ENCODE measurements at places on chromosomes 2 and 18. TPM values are rescaled to one million over a fixed set of nuclear protein-coding genes. Genes with fewer than 3 reads are reported as not detected.

GRCh38 chr2:97651114-97651513, 5.3 kb downstream of the COX5B start:
- no peak for DNase-seq
- H3K4me3 ChIP-seq: no peak overlapping the region
- H3K27me3 ChIP-seq: no peaks in the 10 kb centered on the region
- H3K4me1 ChIP-seq: peaks cover 14% of the 10 kb centered on the region
- no peak overlapping the region for H3K27ac ChIP-seq
- H3K36me3 ChIP-seq: peaks cover 47% of the 10 kb centered on the region

GRCh38 chr2:150110548-150110947, 376.9 kb downstream of the RND3 start:
- no peak overlapping the region for H3K4me3 ChIP-seq
- H3K4me1 ChIP-seq: no peaks in the 10 kb centered on the region
- no peaks in the 10 kb centered on the region for H3K36me3 ChIP-seq

- peaks cover 49% of the 10 kb centered on the region for H3K4me1 ChIP-seq
- no peak for DNase-seq
- H3K36me3 ChIP-seq: peaks cover 85% of the 10 kb centered on the region
- no peaks in the 10 kb centered on the region for H3K27me3 ChIP-seq
- H3K4me3 ChIP-seq: no peak overlapping the region
Measured at GRCh38 chr2:152710713-152711112, 6.5 kb downstream of the PRPF40A start.

DNA sequence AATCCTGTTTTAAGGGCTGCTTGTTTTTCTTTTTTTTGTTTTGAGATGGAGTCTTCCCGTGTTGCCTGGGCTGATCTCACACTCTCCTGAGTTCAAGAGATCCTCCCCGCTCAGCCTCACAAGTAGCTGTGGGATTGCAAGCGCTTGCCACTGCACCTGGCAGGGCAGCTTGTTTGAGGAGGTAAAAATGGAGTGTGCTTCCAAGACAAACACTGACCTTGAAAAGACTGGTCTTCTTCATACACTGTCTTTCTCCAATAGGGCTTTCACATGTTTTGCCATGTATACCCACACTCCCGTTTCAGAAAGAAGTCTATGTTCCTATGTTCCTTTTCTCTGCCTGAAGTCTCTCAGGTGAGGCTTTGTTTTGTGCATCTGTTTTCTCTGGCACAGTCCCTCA, 32.6 kb upstream of the LDAH start:
- H3K4me3 ChIP-seq: no peak overlapping the region
- no peak overlapping the region for H3K27ac ChIP-seq

DNA sequence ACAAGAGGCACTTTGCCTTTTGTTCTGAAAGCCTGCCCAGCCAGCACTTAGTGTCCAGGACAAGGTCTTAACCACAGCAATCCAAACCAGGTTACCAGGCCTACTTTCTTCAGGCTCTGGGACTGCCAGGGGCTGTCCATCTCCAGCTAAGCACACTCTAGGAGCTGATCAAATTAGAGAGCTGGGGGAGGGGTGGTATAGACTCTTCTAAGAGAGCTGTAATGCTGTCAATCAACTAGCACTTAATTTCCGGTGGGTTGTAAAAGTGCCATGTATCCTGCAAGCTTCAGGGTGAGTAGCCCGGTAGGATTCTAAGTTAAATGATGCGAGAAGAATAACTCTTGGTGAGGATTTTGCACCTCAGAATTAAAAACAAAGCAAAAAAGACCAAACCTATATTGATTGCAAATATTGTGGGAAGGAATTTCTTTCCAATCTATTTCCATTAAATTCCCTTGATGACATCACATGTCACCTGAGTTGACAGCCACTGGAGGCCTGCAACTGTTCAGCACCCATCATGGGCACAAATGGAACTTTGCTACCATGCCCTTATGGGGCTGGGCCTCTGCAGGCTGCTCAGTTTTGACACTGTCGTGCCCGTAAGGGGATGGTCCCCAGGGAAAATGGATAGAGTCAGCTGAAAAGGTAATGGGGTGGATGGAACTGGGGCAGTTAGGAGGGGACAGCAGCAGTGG, 8.7 kb upstream of the COX7A2L start:
- H3K36me3 ChIP-seq: no peaks in the 10 kb centered on the region
- peaks cover 4% of the 10 kb centered on the region for H3K27me3 ChIP-seq

- peaks cover 80% of the 10 kb centered on the region for H3K27me3 ChIP-seq
- H3K27ac ChIP-seq: no peak overlapping the region
- H3K4me1 ChIP-seq: peaks cover 10% of the 10 kb centered on the region
- no peaks in the 10 kb centered on the region for H3K36me3 ChIP-seq
Measured at GRCh38 chr18:48390641-48391040, 18.5 kb downstream of the ZBTB7C start.

DNA sequence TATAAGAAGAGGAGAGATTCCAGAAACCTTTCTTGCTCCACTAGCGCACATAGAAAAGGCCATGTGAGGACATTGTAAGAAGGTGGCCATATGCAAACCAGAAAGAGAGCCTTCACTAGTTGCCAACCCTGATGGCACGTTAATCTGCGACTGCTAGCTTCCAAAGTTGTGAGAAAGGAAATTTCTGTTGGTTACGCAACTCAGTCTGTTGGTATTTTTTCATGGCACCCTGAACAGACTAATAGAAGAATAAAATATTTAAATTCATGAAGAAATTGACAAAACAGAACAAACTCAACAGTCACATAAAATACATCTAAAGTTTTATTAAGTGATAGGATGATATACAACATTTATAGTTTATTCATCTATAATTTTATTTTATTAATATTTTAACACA, 625.9 kb upstream of the NRXN1 start:
- H3K27ac ChIP-seq: no peak overlapping the region
- DNase-seq: no peak
- H3K27me3 ChIP-seq: no peaks in the 10 kb centered on the region
- H3K4me3 ChIP-seq: no peak overlapping the region

GRCh38 chr2:127011796-127012195, 95.2 kb downstream of the BIN1 start:
- H3K4me3 ChIP-seq: no peak overlapping the region
- DNase-seq: no peak
- H3K27me3 ChIP-seq: peaks cover 57% of the 10 kb centered on the region
- no peaks in the 10 kb centered on the region for H3K4me1 ChIP-seq

- H3K27me3 ChIP-seq: peaks cover 18% of the 10 kb centered on the region
- H3K4me3 ChIP-seq: no peak overlapping the region
- no peaks in the 10 kb centered on the region for H3K36me3 ChIP-seq
- DNase-seq: no peak
- H3K4me1 ChIP-seq: peaks cover 4% of the 10 kb centered on the region
- H3K27ac ChIP-seq: no peak overlapping the region
Measured at GRCh38 chr2:218383892-218384519, 1.9 kb downstream of the SLC11A1 start.

GRCh38 chr18:40041951-40042350, 1913.1 kb upstream of the PIK3C3 start:
- no peaks in the 10 kb centered on the region for H3K27me3 ChIP-seq
- no peak for DNase-seq
- H3K36me3 ChIP-seq: no peaks in the 10 kb centered on the region
- no peak overlapping the region for H3K27ac ChIP-seq
- no peak overlapping the region for H3K4me3 ChIP-seq

- H3K4me1 ChIP-seq: peaks cover 12% of the 10 kb centered on the region
- no peak overlapping the region for H3K27ac ChIP-seq
- no peak overlapping the region for H3K4me3 ChIP-seq
- no peak for DNase-seq
Measured at GRCh38 chr2:239540174-239540573, 139.4 kb upstream of the HDAC4 start.

DNA sequence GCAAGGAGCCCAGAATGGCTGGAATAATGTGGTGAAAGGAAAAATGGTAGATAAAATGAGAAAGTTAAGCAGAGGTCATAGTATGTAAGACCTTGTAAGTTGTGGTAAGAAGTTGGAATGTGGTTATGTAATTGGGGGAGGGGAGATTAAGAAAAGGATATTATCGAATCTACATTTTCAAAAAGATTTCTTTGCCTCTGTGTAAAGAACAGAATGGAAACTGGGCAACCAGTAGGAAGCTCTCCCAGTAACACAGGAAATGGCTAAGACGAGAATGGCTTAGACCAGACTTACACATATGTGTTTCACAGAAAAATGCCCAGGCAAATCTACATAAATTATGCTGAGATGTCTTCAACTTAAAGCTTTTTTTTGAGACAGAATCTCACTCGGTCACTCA, 13.2 kb downstream of the MEMO1 start:
- H3K4me1 ChIP-seq: peaks cover 43% of the 10 kb centered on the region
- H3K4me3 ChIP-seq: no peak overlapping the region
- H3K27ac ChIP-seq: peak overlapping the region; percentile 52
- no peak for DNase-seq

GRCh38 chr2:26309921-26310320, 36.0 kb upstream of the SELENOI start:
- H3K27ac ChIP-seq: no peak overlapping the region
- no peaks in the 10 kb centered on the region for H3K36me3 ChIP-seq
- no peaks in the 10 kb centered on the region for H3K27me3 ChIP-seq
- no peak for DNase-seq
- no peaks in the 10 kb centered on the region for H3K4me1 ChIP-seq

- no peaks in the 10 kb centered on the region for H3K4me1 ChIP-seq
- no peaks in the 10 kb centered on the region for H3K36me3 ChIP-seq
- H3K27ac ChIP-seq: no peak overlapping the region
- DNase-seq: no peak
Measured at GRCh38 chr18:413233-413632, 87.3 kb downstream of the COLEC12 start.

- no peak for DNase-seq
- no peaks in the 10 kb centered on the region for H3K27me3 ChIP-seq
- H3K4me1 ChIP-seq: no peaks in the 10 kb centered on the region
- no peaks in the 10 kb centered on the region for H3K36me3 ChIP-seq
Measured at GRCh38 chr2:186806591-186806990, 42.4 kb downstream of the ZSWIM2 start.

DNA sequence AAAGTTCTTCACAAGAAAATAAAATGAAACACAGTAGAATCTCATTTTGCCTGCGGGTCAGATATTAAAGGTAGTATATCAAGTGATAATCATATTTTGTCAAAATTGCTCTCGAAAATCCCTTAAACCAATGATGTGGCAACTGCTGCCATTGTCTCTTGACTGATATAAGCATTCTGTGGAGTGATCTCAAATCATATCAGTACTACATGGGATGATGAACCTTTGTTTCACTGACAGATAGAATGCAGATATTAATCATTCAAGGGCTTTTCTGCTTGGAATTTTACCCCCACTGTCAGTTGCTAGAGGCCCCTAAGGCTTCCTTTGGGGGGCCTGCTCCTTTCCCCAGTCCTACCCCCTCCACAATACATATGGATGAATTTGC, 31.3 kb upstream of the MALL start:
- no peak overlapping the region for H3K27ac ChIP-seq
- no peak overlapping the region for H3K4me3 ChIP-seq
- peaks cover 9% of the 10 kb centered on the region for H3K4me1 ChIP-seq
- H3K27me3 ChIP-seq: peaks cover 4% of the 10 kb centered on the region

DNA sequence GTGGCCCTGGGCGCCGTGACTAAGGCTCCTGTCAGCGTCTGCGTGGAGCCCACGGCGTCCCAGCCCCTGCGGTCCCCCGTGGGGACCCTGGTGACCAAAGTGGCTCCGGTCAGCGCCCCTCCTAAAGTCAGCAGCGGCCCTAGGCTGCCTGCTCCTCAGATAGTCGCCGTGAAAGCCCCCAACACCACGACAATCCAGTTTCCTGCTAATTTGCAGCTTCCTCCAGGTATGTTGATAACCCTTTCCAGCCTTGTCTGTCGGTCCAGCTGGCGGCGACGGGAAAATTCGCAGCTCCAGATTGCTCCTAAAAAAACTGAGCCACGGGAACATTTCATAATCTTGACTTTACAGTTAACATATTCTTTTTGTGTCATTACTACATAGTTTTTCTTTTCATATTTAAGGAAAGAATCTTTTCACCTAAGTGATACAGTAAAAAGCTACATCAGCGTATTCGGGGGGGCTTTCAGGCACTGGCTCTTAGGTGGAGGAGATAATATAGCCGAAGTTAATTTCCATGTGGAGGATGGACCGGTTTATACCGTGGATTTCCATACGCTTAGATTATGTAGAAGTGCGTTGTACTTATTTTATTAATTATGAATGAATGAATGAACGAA, 916 bp downstream of the TAF4B start:
- peak overlapping the region; percentile 44 for H3K27ac ChIP-seq
- peaks cover 8% of the 10 kb centered on the region for H3K36me3 ChIP-seq
- peak overlapping the region; percentile 92 for H3K4me3 ChIP-seq
- H3K4me1 ChIP-seq: peaks cover 31% of the 10 kb centered on the region
- peak; percentile 20 for DNase-seq

- peaks cover 68% of the 10 kb centered on the region for H3K4me1 ChIP-seq
- H3K27ac ChIP-seq: peak overlapping the region; percentile 81
- H3K36me3 ChIP-seq: peaks cover 25% of the 10 kb centered on the region
- peak overlapping the region; percentile 89 for H3K4me3 ChIP-seq
Measured at GRCh38 chr2:39778233-39778632, 825 bp downstream of the THUMPD2 start.

GRCh38 chr2:133287709-133288108, 280.6 kb downstream of the NCKAP5 start:
- no peak overlapping the region for H3K4me3 ChIP-seq
- no peak for DNase-seq
- no peaks in the 10 kb centered on the region for H3K36me3 ChIP-seq
- H3K27me3 ChIP-seq: no peaks in the 10 kb centered on the region

DNA sequence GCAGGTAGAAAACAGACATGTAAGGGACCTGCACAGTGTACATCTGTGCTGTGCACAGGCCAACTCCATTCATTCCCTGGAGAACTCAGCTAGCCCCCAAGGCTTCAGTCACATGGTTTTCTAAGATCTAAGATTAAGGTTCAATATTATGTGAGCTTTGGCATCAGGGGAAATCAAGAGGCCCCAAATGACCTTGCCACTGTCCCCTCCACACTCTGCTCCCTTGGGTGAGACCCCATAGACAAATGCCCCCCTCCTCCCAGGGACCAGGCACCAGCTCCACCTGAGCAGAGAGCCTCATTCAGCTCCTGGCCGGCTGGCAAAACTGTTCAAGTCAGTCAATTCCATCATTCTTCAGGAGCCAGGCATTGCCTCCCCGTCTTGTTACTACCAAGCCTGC, 93.6 kb upstream of the TMEM18 start:
- no peak overlapping the region for H3K27ac ChIP-seq
- peaks cover 2% of the 10 kb centered on the region for H3K27me3 ChIP-seq
- H3K4me1 ChIP-seq: peaks cover 24% of the 10 kb centered on the region
- DNase-seq: no peak
- H3K4me3 ChIP-seq: no peak overlapping the region

GRCh38 chr18:39846265-39846664, 2108.8 kb upstream of the PIK3C3 start:
- H3K27ac ChIP-seq: no peak overlapping the region
- DNase-seq: no peak
- no peaks in the 10 kb centered on the region for H3K27me3 ChIP-seq
- no peak overlapping the region for H3K4me3 ChIP-seq
- H3K36me3 ChIP-seq: no peaks in the 10 kb centered on the region
- H3K4me1 ChIP-seq: no peaks in the 10 kb centered on the region

Gene POU3F3
- total RNA-seq: not detected

Gene SOX11
- total RNA-seq: not detected

Gene ASXL3
- not detected for total RNA-seq

Gene PPP4R1
- 59.7 TPM for total RNA-seq

Gene ERLEC1
- 33.3 TPM for total RNA-seq

Gene QPCT
- not detected for total RNA-seq

All from activated CD4-positive, alpha-beta memory T cell treated with anti-CD3 and anti-CD28 coated beads, Interleukin-2, amount 10 ng/mL, durations not matched to agents 7 days and 5 days (primary cell).